Aorta (tissue), 5 donors: ENCODE measurements at places on chromosomes 3 and 15. TPM values are rescaled to one million over a fixed set of nuclear protein-coding genes. Genes with fewer than 3 reads are reported as not detected.

DNA sequence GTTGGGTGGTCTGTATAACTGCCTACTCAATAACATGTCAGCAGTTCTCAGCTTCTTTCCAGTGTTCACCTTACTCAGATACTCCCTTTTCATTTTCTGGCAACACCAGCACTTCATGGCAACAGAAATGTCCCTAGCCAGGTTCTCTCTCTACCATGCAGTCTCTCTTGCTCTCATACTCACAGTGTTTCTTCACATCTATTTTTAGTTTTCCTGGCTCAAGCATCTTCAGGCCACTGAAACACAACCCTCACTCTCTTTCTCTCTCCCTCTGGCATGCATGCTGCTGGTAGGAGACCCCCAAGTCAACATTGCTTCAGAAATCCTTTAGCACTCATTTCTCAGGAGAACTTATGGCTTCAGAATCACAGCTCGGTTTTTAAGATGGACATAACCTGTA, at the start of gene CAPN3:
Gene CAPN3 (plus strand): TSS at position 253 of the 400 bp plus-strand sequence. CDS start 305 bp downstream, outside the sequence.
- DNase-seq = no peak

DNA sequence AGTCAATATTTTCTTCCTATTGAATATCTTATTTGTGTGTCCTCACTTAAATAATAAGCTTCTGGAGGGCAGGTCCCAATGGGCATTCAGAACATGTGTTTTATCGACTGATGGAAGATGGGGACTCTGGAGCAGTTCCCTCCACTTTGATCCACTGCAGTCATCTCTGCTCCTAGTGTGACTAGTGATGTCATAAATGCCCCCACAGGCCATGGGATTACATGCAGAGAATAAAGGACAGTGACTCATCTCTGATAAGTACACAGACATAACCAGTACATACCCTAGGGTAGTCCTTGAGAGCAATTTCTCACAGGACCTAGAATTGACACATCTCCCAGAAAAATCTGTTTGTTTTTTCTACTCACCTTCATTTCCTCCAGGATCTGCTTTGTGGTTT, 49.4 kb upstream of the FMN1 start:
- no peak for DNase-seq

GRCh38 chr3:40923143-40923542, 276.2 kb upstream of the CTNNB1 start:
- DNase-seq = no peak

DNA sequence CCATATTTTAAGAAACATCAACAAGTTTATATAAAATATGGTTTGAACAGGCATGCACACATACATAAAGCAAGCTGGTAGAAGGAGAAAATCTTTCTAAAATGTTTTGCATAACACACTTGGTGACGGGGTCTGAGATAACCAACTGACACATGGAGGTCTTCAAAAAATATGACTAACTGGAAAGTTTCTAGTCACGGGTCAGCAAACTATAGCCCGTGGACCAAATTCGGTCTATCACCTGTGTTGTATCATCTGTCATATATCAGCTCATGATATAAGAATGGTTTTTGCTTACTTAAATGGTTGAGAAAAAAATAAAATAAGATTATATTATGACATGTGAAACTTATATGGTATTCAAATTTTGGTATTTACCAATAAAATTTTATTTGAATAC, 465.1 kb downstream of the FOXP1 start:
- no peak for DNase-seq

GRCh38 chr3:94928921-94929320, 866.1 kb downstream of the NSUN3 start:
- DNase-seq = no peak

Gene DUOX1
- 0.71 TPM for total RNA-seq

GRCh38 chr3:17931131-17931530, 188.7 kb upstream of the TBC1D5 start:
- no peak for DNase-seq

Gene CRYGS
- total RNA-seq = 7.5 TPM

DNA sequence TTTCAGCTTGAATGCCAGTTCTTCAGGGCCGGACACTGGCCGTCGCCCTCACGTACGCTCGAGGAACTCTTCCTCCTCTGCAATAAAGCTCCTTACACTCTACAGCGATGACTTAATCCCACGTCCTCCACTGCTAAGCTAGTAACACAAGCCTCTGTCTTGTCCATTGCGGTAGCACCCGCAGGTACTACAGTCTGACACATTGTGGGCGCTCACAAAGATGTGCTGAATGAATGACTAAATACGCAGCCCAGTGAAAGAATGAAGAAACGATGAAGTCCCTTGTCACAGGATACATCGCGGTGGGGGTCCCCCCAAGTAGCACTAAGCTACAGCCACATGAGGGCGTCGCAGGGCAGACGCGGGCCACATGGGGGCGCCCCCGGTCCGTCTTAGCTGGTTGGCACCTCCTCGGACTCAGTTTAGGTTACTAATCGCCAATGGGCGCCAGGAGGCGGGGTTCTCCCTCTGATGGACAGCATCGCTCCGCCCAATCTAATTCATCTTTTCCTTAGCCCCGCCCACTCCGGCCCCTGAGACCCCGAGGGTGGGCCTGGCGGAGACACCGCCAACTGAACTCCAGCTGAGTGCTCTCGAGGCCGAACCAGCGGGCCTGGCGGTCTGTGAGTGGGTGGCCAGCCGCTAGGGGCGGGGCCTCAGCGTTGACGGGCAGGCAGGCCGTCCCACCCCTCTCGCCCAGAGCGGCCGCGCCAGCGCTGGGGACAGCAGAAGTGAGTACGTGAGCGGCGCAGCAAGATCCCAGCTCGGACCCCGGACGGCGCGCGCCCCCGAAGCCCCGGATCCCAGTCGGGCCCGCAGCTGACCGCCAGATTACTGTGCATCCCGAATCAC, at the start of gene EPHB3:
Gene EPHB3 (plus strand): TSS at position 725 of the 852 bp plus-strand sequence. CDS start 451 bp downstream, outside the sequence.
- peak; percentile 100 for DNase-seq

GRCh38 chr3:119664850-119665379, 4.5 kb upstream of the POPDC2 start:
- DNase-seq = no peak

GRCh38 chr15:51251556-51251955, 86.8 kb downstream of the CYP19A1 start:
- no peak for DNase-seq

Gene IL20RB
- total RNA-seq = 2.9 TPM

- DNase-seq = no peak
Measured at GRCh38 chr3:183330881-183331280, 77.8 kb downstream of the B3GNT5 start.

GRCh38 chr15:78343276-78344060, 3.3 kb downstream of the CRABP1 start:
- no peak for DNase-seq

DNA sequence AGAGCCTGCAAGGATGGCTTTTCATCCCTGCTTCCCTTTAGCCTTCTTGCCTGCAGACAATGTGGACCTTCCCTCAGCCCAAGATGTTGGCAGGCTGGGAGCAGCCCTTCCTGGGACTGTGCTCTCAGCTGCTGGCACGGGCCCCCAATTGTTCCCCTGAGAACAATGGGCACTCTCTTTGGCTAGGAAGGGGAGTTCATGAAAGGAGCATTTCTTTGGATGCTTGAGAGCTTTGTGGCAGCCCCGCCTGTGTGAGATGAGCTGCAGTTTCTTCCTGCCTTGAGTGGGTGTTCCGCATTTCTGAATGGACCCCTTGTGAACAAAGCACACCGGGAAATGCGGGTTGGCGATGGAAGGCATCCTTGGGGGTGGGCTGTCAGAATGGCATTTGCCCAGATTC, 35.0 kb upstream of the BSN start:
- no peak for DNase-seq

DNA sequence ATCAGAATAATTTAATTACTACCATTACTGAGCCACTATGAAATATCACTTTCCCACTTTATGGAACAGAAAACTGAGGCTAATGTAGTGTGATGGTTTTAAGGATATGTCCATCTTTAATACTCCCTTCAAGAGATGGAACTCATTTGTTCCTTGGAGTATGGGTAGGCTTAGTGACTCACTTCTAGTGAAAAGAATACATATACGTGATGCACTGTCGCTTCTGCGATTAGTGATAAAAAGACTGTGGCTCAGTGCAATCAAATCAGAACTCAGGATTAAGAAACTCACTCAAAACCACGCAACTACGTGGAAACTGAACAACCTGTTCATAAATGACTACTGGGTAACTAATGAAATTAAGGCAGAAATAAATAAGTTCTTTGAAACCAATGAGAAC, 216.6 kb downstream of the SUCLG2 start:
- no peak for DNase-seq

Gene MON1A
- 9.6 TPM for total RNA-seq

DNA sequence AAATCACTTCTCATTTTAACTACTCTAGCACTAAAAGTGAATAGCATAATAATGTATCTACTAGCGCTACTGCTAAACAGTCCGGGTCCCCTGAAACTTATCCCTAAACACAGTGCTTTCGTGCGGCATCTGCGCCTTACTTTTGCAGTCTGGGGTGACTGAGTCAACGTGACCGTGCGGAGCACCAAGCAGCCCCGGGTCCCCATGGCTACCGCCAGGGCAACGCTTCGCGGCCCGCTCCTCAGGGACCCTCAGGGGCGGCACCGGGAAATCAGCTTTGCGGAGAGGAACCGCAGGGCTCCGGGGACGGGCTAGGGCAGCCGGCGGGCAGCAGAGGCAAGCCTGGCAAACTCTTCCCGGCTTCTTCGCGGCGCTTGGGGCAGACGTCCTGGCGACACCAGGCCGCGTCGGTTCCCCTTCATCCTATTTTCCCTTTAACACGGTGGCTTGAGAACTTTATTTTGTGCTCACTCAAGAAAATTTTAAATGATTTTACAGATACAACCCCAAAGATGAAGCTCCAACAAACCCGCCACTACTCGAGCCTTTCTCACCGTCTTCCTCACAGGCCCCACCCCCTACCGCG, 757 bp upstream of the DIPK2A start:
- peak; percentile 79 for DNase-seq

DNA sequence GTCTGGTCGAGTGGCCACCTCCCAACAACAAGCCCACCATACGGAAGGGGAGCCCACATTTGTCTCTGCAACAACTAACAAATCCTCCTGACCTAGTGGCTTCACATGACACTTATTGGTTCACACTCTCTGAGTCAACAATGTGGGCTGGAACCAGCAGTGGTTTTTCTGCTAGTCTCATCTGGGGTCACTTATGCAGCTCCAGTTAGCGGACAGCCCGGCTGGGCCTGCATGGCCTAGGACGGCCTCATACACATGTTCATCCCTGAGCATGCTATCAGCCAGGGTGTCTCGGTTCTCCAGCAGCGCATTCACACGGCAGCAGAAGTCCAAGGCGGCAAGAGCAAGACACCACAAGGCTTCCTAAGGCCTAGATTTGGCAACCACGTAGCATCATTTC, 281.7 kb downstream of the XXYLT1 start:
- no peak for DNase-seq

DNA sequence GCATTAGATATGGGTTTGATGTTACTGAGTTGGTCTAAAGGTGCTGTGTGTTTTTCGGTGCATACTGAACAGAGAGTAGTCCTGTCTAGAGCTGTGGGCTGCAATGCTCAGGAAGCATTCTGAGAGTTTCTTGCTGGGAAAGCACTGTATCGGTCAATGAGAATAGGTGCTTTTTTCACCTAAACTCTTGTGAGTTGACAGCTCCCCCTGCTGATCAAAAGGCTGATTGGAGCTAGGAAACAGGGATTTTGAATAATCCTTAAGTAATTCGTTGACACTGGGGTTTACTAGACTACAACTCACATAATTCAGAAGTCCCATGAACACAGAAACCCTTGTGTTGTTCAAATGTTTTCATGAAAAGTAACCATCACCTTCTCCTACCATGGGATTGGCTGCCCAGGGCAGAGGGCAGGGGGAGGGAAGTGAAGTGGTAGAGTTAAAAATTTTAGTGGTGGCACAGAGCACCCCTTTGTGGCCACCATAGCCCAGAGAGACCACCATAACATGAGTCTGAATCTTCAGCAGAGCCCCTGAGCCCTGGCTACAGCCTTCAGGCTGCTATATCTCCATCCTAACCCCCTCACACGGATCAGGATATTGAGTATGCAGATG, 13.0 kb upstream of the MANF start:
- peak; percentile 56 for DNase-seq

Gene GRAMD1C
- 2.7 TPM for total RNA-seq

- no peak for DNase-seq
Measured at GRCh38 chr15:94411846-94412245, 180.5 kb downstream of the MCTP2 start.

DNA sequence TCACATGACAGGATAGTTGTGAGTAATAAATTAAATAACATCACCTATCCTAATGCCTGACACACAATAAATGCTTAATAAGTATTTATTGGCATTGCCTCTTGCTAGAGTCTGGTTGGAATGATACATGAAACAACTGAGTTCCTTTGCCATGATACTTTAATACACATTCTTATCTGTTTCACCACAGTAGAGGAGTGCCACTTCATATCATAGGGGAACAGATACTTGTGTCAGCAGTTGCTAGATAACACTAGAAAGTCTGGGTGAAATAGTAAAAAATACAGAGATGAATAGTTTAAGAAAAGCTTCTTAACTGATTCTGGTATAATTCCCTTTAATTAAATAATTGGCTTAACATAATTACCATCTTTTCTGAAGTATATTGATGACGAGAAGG, 380.0 kb upstream of the GOLIM4 start:
- DNase-seq = no peak

- DNase-seq = no peak
Measured at GRCh38 chr3:87311309-87311708, 34.9 kb upstream of the POU1F1 start.

Gene CLDN16
- not detected for total RNA-seq

DNA sequence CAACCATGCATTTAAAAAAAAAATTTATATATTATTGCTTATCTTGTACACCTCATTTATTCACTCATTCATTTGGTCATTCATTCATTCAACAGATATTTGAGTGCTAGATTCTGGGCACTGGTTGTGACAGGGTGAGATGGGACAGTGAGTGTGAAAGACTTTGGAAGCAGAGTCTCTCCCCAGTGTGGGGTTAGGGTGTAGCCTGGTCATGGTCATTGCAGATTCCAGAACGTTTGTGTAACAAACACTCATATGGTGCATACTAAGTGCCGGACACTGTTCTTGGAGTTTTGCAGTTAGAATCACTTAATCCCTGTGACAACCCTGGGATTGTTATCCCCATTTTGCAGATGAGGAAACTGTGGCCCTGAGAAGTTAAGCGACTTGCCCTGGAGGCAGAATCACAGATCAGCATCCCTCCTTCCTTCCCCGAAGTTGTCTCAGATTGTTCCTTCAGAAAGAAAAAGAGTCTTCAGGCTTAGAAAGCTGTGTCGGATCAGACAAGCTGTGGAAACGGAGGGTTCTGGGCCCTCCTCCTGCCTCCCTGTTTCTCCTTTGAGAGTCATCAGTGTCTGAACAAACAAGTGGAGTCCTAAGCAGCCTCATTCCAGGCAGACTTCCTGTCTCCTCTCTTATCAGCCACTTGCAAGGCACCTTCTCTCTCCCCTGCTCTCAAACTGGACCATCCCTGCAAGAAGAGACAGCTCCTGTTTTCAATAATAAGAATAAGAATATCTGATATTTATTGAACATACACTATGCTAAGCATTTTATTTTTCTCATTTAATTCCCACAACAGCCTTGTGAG, 6.3 kb downstream of the LOXL1 start:
- peak; percentile 11 for DNase-seq

Gene CISH
- total RNA-seq = 8.3 TPM

DNA sequence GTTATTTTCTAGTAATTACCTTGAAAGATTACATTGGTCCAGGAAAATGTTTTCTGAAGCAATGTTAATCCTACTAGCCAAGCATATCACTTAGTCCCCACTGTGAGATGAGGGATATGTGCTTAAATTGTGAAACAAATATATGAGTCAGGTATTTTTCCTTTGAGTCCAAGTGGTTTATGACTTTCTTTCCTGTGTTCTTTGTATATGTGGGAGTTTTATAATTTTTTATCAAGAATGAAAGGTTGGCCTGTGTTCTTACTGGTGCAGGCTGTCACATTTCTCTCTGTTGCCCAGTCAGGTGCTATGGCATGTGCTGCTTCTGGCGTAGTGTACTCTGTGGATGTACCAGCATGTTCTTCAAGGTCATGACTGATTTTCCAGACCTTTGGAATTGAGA, 147.4 kb downstream of the CMSS1 start:
- DNase-seq = no peak
